T-cell (primary cell): ENCODE measurements at places on chromosomes 7 and 10. TPM values are rescaled to one million over a fixed set of nuclear protein-coding genes. Genes with fewer than 3 reads are reported as not detected.

GRCh38 chr10:83657487-83657886 lies 481.8 kb upstream of the GHITM start:
- H3K27ac ChIP-seq, result no peak overlapping the region
- no peak overlapping the region for H3K4me3 ChIP-seq
- peaks cover 3% of the 10 kb centered on the region for H3K4me1 ChIP-seq
- no peaks in the 10 kb centered on the region for H3K27me3 ChIP-seq

Gene IRF5
- total RNA-seq, result 8.7 TPM

Gene PCLO
- 0.03 TPM for total RNA-seq

GRCh38 chr7:72278550-72278949 lies 133.6 kb downstream of the CALN1 start:
- H3K27ac ChIP-seq, result no peak overlapping the region
- no peaks in the 10 kb centered on the region for H3K4me1 ChIP-seq
- H3K36me3 ChIP-seq, result no peaks in the 10 kb centered on the region

DNA sequence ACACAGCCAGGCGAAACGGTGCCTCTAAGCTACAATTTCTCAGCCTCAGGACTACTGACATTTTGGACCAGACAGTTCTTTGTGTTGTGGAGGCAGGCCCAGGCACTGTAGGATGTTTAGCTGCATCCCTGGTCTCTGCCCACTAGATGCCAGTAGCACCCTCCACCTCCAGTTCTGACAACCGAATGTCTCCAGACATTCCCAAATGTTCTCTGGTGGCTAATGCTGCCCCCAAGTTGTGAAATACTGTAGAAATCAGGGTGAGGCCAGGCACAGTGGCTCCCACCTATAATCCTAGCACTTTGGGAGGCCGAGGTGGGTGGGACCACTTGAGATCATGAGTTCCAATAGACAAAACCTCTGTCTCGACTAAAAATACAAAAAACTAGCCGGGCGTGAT lies 18.2 kb downstream of the HNRNPF start:
- DNase-seq, result no peak
- peaks cover 58% of the 10 kb centered on the region for H3K4me1 ChIP-seq
- no peak overlapping the region for H3K4me3 ChIP-seq

Gene ASB10
- not detected for total RNA-seq

DNA sequence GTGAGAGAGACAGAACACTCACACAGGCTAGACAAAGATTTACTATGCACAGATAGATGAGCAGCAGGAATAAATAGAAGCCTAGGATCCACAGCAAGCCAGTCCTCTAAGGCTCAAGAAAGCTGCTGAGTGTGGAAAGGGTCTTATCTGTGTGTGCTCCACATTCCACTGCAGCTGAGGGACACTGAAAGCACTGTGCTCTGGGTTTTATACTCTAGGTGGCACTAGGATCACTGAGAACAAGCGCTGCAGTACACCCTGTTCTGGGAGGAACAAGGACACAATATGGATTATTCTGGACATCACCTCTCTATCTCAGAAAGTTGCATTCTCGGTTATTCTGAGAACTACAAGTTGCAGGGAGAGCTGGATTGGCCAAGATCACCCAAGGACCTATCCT lies 4.9 kb upstream of the KLHL7 start:
- H3K27me3 ChIP-seq, result no peaks in the 10 kb centered on the region
- H3K27ac ChIP-seq, result no peak overlapping the region
- no peaks in the 10 kb centered on the region for H3K4me1 ChIP-seq
- H3K36me3 ChIP-seq, result no peaks in the 10 kb centered on the region

DNA sequence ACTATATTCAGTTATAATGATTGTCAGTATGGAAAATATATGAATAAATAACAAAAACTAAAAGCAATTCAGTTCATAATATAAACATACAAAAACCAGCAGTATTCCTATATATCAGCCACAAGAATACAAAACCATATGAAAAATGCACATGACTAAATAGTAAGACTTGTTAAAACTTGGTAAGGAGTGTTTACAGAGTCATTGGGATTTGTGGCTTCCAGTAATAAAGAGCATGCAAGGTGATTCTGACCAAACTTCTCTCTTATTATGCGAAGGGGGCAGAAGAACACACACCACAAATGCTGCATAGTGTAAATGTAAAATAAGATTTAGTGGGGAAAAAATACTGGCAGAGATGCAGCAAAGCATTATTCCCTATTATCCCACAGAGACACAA lies 8.8 kb upstream of the CNOT4 start:
- no peak for DNase-seq
- no peaks in the 10 kb centered on the region for H3K36me3 ChIP-seq
- H3K4me1 ChIP-seq, result no peaks in the 10 kb centered on the region
- no peaks in the 10 kb centered on the region for H3K27me3 ChIP-seq

DNA sequence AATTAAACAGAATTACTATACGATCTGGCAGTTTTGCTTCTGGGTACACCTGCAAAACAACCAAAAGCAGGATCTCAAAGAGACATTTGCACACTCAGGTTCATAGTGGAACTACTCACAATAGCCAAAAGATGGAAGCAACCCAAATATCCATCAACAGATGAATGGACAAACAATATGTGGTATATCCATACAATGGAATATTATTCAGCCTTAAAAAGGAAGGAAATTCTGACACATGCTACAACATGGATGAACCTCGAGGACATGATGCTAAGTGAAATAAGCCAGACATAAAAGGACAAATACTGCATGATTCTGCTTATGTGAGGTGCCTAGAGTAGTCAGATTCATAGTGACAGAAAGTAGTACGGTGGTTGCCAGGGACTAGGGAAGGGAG lies 330.7 kb downstream of the PLXNA4 start:
- H3K27me3 ChIP-seq, result no peaks in the 10 kb centered on the region
- H3K27ac ChIP-seq, result no peak overlapping the region
- no peak overlapping the region for H3K4me3 ChIP-seq
- H3K36me3 ChIP-seq, result no peaks in the 10 kb centered on the region
- no peaks in the 10 kb centered on the region for H3K4me1 ChIP-seq
- DNase-seq, result no peak

DNA sequence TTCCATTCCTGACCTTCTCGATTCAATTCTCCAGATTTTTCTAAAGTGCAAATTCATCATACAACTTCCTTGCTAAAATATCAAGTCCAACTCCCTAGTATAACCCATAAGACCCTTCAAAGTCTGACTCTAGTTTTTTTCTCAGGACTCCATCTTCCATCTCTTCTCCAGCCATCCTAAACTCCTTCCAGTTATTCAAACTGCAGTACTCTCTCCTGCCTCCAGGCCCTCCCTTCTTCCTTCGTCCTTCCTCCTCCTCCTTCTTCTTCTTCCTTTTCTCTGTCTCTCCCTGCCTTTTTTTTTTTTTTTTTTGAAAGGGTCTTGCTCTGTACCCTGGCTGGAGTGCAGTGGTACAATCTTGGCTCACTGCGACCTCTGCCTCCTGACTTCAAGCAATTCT lies 111.9 kb downstream of the RELN start:
- H3K27ac ChIP-seq, result no peak overlapping the region
- H3K4me1 ChIP-seq, result no peaks in the 10 kb centered on the region
- H3K4me3 ChIP-seq, result no peak overlapping the region
- no peak for DNase-seq
- H3K36me3 ChIP-seq, result no peaks in the 10 kb centered on the region

GRCh38 chr7:79504607-79505389 lies 51.3 kb upstream of the MAGI2 start:
- H3K27ac ChIP-seq, result no peak overlapping the region
- no peak for DNase-seq
- H3K4me1 ChIP-seq, result no peaks in the 10 kb centered on the region
- H3K4me3 ChIP-seq, result no peak overlapping the region
- H3K27me3 ChIP-seq, result no peaks in the 10 kb centered on the region

DNA sequence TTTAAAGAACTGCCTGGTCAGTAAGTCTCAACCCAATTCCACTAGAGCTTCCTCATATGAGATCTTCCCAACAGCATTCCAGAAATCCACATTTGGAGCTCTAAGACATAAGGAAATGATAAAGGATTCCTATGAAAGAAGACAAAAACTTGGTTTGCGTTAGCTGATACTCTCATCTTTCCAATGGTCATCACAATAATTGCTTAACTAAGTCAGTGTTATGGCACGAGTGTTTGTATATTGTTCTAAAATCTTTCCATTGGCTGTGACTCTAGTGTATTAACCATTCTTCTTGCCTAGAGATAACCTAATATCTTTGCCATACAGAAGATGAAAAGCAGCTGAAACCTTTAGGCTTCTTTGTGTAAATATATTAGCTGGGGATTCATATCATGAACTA lies 289.0 kb downstream of the SNX13 start:
- no peak overlapping the region for H3K27ac ChIP-seq
- no peaks in the 10 kb centered on the region for H3K36me3 ChIP-seq
- DNase-seq, result no peak
- no peaks in the 10 kb centered on the region for H3K27me3 ChIP-seq

- DNase-seq, result no peak
- H3K4me1 ChIP-seq, result peaks cover 3% of the 10 kb centered on the region
- H3K27ac ChIP-seq, result no peak overlapping the region
- H3K36me3 ChIP-seq, result peaks cover 5% of the 10 kb centered on the region
Observed at GRCh38 chr7:129865093-129865924, 87.5 kb downstream of the UBE2H start.
